ENCODE measurements at places on chromosomes 11 and 22. TPM values are rescaled to one million over a fixed set of nuclear protein-coding genes. Genes with fewer than 3 reads are reported as not detected.

SLC5A1 gene
- 0.05 TPM for polyA plus RNA-seq

DNA sequence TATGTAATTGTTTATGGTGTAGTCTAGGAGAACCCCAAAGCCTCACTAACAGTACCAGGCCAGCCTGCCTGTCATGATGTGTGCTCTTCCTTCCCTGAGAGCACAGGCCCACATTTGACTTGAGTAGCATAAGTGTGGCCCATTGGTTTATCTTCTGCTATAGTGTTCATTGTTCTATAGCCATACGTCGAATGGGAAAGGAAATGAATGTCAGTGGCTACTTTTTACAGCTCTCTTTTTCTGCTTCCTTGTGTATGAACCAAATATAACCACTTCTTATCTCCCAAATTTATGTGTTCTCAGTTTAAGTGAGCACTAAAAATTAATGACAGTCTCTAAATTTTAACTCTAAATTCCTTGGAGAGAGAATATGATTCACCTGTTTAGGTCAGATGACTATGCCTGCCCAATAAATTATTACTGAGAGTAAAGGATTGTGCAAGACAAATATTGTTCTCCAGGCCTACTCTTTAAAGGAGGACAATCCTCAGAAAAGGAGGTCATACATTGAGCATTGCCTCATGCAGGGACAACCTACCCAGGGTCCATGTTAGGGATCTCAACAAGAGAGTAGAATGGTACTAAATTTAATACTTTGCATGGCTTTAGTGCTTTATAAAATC, 222.9 kb upstream of the ARHGAP20 start:
- H3K27ac ChIP-seq: no peak overlapping the region
- no peak overlapping the region for H3K4me3 ChIP-seq
- no peaks in the 10 kb centered on the region for H3K36me3 ChIP-seq

- no peaks in the 10 kb centered on the region for H3K36me3 ChIP-seq
- no peak overlapping the region for H3K4me3 ChIP-seq
- H3K27ac ChIP-seq: no peak overlapping the region
- H3K4me1 ChIP-seq: no peaks in the 10 kb centered on the region
- no peak for DNase-seq
Measured at GRCh38 chr11:8289492-8289918, 25.8 kb upstream of the LMO1 start.

IPO7 gene
- polyA plus RNA-seq: 32.3 TPM

- no peaks in the 10 kb centered on the region for H3K27me3 ChIP-seq
- H3K27ac ChIP-seq: no peak overlapping the region
- no peak overlapping the region for H3K4me3 ChIP-seq
- H3K36me3 ChIP-seq: no peaks in the 10 kb centered on the region
- H3K4me1 ChIP-seq: no peaks in the 10 kb centered on the region
Measured at GRCh38 chr11:8347978-8348377, 84.3 kb upstream of the LMO1 start.

RAB38 gene
- polyA plus RNA-seq: 4.0 TPM

Data from ovary (tissue), 10 donors.